ENCODE measurements at places on chromosomes 5 and 9. TPM values are rescaled to one million over a fixed set of nuclear protein-coding genes. Genes with fewer than 3 reads are reported as not detected.

The CCL27 gene
- total RNA-seq: not detected

The SLC6A7 gene
- total RNA-seq: not detected

The CDC14B gene
- total RNA-seq: 37.4 TPM

DNA sequence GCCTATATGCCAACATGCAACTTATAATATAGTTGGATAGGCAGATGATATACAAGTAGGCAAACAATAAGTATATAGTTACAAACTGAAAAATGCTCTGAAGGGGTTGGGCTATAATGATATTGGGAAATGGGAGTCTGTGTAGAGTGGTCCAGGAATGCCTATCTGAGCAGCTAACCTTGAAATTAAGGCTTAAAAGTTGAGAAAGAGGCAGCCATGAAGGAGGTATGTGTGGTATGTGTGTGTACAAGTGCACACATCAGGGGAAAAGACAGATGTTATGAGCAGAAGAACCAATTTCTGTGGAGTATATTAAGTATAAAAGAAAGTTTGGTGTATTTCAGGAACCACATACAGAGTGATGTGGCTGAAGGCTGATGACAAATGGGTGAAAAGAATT is 154.9 kb upstream of the PAPPA start:
- no peak for DNase-seq

DNA sequence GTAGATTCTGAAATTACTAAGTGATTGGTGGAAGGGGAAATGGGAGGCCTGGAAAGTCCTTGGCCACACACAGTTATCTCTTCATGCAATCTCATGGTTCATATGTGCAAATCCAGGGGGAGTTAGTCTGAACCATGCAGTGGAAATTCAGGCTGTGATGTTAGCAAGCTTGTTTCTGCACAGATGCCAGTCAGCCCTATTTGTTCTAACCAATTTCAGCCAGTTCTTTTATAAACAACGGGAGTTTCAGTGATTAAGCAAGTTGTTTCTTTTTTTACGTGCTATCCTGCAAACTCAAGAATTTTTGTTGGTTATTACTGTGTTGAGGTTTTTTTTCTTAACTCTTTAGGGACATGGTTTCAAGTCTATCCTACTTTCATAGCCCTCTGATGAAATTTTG is 298.0 kb downstream of the FER start:
- DNase-seq: no peak

The REEP2 gene
- 2.6 TPM for total RNA-seq

DNA sequence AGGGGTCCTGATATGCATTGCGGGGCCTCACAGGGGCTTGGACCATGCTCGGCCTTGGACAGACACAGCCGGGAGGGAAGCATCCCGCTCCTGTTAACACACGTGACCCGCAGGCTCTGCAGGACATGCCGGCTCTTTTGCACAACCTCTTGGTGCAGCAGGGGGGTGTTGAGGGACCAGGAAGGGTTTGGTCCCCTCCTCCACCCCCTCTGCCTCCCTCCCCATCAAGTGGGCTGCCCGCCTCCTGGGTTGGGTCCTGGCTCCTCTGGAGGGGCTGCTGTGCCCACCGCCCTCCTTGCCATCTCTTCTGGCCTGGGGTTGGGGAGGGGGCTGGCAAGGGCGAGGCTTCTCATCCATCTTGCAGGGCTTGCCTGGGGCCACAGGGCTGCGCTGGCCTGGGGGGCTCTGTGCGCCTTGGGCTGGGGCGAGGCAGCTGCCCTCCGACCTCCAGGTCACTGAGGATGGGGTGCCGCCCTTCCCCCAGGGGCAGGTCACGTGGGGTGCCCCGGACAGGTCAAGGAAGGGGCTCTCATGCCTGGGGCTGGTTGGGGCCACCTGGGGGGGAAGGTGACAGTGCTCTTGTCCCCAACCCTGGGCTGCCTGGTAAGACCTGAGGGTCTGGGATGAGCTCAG is 16.8 kb upstream of the SLC9A3 start:
- no peak for DNase-seq

DNA sequence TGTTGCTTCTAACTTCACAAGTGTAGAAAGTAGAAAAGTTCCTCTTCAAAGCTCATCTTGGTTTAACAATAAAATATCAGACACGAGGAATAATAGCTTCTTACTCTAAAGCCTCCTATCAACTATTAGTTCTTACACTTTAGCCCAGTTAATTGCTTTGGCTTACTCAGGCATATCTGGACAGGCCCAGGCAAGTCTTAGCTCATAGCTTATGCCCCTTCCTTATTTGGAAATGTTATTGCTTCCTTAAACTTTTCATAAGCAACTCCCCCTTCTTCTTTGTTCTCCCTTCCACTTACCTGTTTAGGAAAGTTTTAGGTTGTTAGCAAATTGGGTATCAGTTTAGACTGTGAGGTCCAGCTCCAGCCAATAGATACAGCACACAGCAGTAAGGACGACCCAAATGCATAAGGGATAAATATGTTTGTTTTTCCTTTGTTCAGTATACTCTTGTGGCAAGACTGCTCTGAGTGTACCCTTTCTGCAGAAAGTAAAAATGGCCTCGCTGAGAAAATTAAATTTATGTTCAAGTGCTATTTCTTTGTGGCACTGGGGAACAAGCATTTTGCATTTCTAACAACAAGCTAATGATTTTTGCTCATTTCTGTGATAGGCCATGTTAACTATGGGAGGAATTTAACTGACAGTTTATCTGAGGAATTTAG is 162.1 kb downstream of the SMC2 start:
- no peak for DNase-seq

- no peak for DNase-seq
Observed at GRCh38 chr5:71587766-71588532, 809 bp downstream of the MCCC2 start.

The C1QTNF3 gene
- total RNA-seq: 2.7 TPM

The PCDHA6 gene
- 0.32 TPM for total RNA-seq

DNA sequence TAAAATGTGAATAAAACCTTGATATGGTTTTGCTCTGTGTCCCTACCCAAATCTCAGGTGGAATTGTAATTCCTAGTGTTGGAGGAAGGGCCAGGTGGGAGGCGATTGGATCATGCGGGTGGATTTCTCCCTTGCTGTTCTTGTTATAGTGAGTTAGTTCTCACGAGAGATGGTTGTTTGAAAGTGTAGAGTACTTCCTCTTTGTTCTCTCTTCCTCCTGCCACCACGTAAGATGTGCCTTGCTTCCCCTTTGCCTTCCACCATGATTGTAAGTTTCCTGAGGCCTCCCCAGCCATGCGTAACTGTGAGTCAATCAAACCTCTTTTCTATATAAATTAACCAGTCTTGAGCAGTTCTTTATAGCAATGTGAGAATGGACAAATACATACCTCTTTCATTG is 34.9 kb downstream of the TARS1 start:
- DNase-seq: no peak

DNA sequence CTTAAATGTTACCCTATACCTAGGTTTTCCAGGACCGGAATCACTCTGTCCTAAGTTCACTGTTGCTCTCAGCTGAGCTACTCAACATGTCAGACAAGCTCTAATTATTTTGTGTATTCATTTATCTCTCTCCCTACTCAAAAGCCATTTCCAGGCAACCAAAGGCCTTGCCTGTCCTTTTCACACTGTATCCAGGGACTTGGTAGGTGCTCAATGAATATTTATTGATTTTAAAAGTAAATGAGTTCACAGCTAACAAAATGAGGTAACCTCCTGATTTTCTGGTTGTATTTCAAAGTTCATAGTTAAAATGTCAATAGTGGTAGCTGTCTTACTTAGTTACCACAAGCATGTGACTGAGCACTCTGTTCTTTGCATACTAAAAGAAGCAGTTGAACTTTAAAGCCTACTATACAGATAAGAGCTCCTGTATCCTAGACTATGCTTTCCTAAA is 522.2 kb downstream of the ACTL7B start:
- DNase-seq: no peak

The ZDHHC12 gene
- total RNA-seq: 18.4 TPM

DNA sequence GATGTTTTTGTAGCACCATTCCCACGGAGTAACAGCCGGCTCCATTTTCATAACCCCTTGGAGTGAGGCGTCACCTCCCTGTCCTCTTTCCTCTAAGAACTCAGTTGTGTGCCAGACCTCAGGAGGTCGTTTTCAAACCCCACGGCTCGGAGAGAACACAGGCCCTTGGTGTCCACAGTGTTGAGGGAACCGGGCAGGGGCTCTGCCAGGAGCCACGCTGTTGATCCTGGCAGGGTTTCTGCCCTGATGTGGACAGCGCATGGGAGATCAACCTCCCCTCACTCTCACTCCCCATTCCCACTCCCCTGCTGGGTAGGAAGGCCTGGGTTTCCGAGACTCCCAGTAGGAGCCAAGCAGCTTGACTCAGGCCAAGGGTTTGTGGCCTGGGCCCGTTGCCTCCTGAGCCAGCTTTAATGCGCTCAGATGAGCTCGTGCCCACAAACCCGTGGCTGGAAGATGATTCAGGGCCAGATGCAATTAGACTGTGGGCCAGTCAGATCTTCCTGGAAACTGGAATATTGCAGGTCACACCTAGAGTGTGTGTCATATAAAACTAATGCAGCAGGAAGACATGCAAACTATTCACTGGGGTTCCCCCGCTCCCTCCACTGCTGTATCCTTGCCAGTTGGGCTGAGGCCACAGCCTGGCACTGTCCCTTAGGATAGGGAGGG is 133.4 kb downstream of the SLC12A2 start:
- DNase-seq: no peak

The DMGDH gene
- 5.2 TPM for total RNA-seq

DNA sequence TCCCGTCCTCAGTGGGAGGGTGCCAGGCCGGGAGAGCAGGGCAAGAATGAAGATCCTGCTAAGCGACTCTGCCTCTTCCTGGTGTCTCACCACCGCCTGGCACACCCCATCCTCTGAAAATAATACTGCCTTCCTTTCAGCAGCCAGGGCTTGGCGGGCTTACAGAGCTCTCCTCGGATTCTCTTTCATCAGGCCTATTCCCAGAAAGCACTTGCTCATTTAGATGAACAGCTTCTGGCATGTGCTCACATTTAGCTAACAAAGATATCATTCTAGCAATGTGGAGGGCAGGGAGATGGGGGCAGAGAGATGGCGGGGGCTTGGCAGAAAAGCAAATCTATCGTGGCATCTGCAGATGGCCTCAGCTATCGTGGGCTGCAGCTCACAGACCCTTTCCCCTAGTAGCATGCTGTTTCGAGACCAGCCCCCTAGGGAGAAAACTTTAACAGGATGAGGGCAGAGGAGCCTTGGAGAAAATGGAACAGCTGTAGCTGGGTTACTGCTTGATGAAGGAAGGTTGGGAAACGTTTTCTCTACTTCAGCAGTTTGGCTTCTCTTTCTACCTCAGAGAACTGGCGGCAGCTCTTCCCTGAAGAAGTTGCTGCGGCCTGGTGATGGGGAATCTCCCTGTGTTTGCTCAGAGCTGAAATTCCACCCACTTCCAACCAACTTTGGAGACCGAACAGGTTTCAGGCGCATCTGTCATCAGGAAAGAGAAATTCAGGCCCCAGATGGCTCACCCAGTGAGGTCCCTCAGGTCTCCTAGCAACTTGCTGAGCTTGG is 102.1 kb downstream of the TMEM174 start:
- DNase-seq: no peak

The OCLN gene
- total RNA-seq: 1.3 TPM

DNA sequence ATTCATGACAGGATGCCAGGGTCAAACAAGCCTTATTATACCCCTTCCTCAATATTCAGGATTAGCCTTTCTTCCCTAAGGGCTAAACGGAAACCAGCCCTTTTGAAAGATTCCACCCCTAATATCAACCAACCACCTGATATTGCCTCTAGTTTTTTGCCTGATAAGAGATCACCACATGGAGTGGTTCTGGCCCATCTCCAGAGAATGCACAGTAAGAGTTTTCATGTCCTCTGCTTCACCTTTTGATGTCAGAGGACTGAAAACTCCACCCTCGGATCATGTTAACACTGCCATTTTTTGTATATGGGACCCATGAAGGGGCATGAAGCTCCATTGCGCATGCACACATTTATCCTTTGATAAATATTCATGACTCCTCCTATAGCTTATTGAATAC is 5.8 kb upstream of the LNPEP start:
- DNase-seq: no peak

GRCh38 chr9:91043056-91043810 is 241.6 kb downstream of the SYK start:
- DNase-seq: no peak

DNA sequence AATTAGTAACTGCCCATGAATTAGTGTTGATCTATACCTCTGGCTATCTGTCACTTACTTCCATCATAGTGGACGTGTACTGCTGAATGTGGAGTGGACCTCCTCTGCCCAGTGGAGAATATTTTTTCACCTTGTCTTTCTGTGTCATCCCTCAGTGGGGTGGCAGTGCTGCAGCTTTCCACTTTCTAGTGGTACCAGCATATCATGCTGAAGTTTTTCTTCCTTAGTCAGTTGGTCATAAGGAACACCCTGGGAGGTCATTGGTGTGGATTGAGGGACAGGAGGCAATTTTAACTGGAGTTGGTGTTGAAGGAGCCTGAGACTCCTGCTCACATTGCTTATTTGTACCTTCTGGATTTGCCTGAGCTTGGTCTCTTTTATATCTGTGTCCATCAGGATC is 151.7 kb upstream of the ANKH start:
- DNase-seq: no peak

DNA sequence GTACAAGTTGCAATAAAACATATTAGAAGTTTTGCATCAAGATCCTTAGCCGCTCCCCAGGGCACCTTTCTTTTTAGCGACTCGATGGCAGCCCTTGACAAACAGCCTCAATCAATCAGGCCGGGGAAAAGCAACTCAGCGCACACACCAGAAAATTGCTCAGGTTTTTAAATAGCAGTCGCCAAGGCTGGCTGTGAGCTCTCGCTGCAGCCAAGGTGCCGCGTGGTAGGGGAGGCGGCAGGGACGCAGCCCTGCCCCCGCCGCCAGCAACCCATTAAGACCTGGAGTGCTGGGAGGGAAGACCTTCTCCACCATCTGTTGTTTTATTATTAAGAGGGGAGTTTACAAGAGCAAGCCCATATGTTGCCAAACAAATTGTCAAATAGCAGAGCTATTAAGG is 22.6 kb downstream of the ASS1 start:
- DNase-seq: no peak

DNA sequence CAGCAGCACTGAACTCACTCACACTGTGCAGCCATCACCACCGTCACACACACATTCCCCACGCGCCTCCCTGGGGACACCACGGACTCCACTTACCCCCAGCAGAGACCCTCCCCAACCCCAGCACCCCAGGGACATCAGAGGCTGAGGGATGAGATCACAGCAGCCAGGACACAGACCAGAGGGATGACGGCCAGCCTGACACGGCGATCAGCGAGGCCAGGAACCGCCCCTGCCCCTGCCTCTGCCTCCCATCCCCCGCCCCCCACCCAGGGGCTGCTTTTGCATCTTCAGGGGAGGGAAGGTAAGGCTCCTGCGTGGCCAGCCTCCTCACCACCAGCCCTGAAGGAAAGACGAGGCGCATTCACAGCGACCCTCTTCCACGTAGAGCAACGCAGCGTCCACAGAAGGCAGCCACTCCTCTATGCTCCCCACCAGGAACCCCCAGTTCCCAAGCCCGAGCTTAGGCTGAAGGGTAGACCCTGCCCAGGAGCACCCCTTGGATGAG is 104.5 kb downstream of the VAV2 start:
- no peak for DNase-seq

The PHF24 gene
- total RNA-seq: 0.39 TPM

GRCh38 chr9:93903886-93904648 is 51.1 kb downstream of the BARX1 start:
- peak; percentile 57 for DNase-seq

The HMMR gene
- 0.32 TPM for total RNA-seq
